ENCODE measurements at places on chromosomes 1 and 21. TPM values are rescaled to one million over a fixed set of nuclear protein-coding genes. Genes with fewer than 3 reads are reported as not detected.

AADACL4 gene
- not detected for total RNA-seq

- H3K4me3 ChIP-seq, result no peak overlapping the region
- H3K36me3 ChIP-seq, result peaks cover 16% of the 10 kb centered on the region
- DNase-seq, result no peak
- H3K27me3 ChIP-seq, result peaks cover 3% of the 10 kb centered on the region
- peak overlapping the region; percentile 53 for H3K27ac ChIP-seq
These were observed 24.4 kb upstream of the IER5 start for GRCh38 chr1:181064011-181064623.

GRCh38 chr21:41603476-41603875 lies 95.5 kb upstream of the TMPRSS2 start:
- H3K4me3 ChIP-seq, result no peak overlapping the region
- H3K27me3 ChIP-seq, result no peaks in the 10 kb centered on the region
- no peaks in the 10 kb centered on the region for H3K36me3 ChIP-seq
- no peak for DNase-seq
- no peaks in the 10 kb centered on the region for H3K4me1 ChIP-seq
- H3K27ac ChIP-seq, result no peak overlapping the region

DNA sequence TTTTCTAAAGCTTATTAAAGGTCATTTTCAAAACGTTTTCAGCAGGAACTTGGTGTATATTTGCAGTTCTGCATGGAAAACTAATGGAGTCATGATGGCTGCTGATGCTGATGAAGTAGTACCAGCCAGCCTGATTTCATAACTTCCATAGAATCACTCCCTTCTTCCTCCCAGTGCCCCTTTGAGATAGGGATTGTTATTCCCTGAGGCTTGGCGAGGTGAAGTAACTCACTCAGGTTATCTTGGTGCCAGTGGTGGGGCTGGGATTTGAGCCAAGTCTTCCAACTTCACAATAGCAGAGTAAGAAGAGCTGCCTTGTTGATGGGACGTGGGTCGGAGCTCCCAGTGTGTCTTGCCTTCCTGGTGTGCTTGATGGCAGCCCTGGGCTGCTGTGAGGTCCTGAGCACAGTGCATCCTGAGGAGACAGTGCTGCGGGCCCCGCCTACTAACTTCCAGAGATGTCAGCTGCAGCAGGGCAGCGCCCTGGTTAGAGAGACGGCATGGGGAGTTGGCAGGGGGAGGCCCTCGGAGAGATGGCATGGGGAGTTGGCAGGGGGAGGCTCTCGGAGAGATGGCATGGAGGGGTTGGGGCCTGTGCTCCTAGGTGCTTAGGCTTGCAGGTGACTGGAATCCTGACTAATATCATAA lies 92.6 kb downstream of the PCBP3 start:
- H3K36me3 ChIP-seq, result no peaks in the 10 kb centered on the region
- H3K27ac ChIP-seq, result no peak overlapping the region
- no peak overlapping the region for H3K4me3 ChIP-seq
- no peaks in the 10 kb centered on the region for H3K27me3 ChIP-seq
- H3K4me1 ChIP-seq, result no peaks in the 10 kb centered on the region

GRCh38 chr1:20792196-20792595 lies 5.1 kb upstream of the HP1BP3 start:
- H3K27ac ChIP-seq, result no peak overlapping the region
- no peak overlapping the region for H3K4me3 ChIP-seq

ADAMTS4 gene
- 0.09 TPM for total RNA-seq

DNA sequence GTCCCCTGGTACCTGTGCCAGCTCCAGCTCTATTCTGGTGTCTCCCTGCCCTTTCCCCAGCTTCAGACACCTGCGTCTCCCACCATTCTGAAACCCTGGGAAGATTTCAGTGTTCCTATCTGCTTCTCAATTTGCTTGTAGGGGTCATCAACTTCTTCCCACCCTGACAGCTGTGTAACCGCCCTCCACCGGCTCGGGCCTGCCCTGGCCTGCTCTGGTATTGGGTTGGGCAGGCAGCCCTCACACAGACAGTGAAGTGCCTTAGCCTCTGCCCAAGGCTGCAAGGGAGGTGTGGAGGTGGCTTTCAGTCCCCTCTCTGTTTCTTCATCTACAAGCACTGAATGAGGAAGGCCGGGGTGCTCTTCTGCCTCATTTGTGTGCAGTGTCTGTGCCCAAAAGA lies 97.2 kb downstream of the LAMC2 start:
- H3K27me3 ChIP-seq, result peaks cover 2% of the 10 kb centered on the region
- DNase-seq, result no peak
- H3K36me3 ChIP-seq, result no peaks in the 10 kb centered on the region
- no peak overlapping the region for H3K4me3 ChIP-seq
- H3K4me1 ChIP-seq, result no peaks in the 10 kb centered on the region

DNA sequence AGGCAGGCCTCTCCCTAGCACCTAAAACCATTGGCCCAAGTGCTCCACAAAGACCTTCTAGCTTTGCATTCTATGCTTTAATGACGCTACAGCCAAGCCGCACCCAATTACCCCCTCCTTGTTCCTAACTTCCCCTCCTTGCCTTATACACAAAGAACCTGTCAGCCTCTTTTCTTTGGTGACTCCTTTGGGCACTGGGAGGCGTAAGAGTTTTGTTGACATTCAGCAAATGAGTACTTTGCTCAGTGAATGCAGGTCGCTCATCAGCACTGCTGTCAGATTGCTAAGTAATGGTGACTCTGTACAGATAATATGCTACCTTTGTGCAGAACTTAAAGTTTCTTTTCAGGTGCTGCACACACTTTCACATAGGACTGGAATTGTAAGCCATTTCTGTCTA lies 187.6 kb upstream of the FAM78B start:
- H3K4me1 ChIP-seq, result no peaks in the 10 kb centered on the region
- H3K27ac ChIP-seq, result no peak overlapping the region
- DNase-seq, result no peak
- no peaks in the 10 kb centered on the region for H3K27me3 ChIP-seq
- H3K36me3 ChIP-seq, result no peaks in the 10 kb centered on the region
- no peak overlapping the region for H3K4me3 ChIP-seq

ASAP3 gene
- not detected for total RNA-seq

SPRR3 gene
- not detected for total RNA-seq

GRCh38 chr1:184078564-184079249 lies 27.2 kb downstream of the TSEN15 start:
- no peak overlapping the region for H3K27ac ChIP-seq
- H3K27me3 ChIP-seq, result no peaks in the 10 kb centered on the region
- no peak overlapping the region for H3K4me3 ChIP-seq
- no peak for DNase-seq
- peaks cover 11% of the 10 kb centered on the region for H3K4me1 ChIP-seq

MTARC2 gene
- total RNA-seq, result not detected

- DNase-seq, result no peak
- no peaks in the 10 kb centered on the region for H3K36me3 ChIP-seq
- H3K27me3 ChIP-seq, result peaks cover 15% of the 10 kb centered on the region
These were observed 71.3 kb upstream of the CNTN2 start for GRCh38 chr1:204971517-204972336.

GRCh38 chr1:206737729-206738201 lies 32.8 kb upstream of the IL19 start:
- H3K4me3 ChIP-seq, result no peak overlapping the region
- peaks cover 75% of the 10 kb centered on the region for H3K4me1 ChIP-seq
- no peak for DNase-seq
- H3K36me3 ChIP-seq, result peaks cover 67% of the 10 kb centered on the region

DNA sequence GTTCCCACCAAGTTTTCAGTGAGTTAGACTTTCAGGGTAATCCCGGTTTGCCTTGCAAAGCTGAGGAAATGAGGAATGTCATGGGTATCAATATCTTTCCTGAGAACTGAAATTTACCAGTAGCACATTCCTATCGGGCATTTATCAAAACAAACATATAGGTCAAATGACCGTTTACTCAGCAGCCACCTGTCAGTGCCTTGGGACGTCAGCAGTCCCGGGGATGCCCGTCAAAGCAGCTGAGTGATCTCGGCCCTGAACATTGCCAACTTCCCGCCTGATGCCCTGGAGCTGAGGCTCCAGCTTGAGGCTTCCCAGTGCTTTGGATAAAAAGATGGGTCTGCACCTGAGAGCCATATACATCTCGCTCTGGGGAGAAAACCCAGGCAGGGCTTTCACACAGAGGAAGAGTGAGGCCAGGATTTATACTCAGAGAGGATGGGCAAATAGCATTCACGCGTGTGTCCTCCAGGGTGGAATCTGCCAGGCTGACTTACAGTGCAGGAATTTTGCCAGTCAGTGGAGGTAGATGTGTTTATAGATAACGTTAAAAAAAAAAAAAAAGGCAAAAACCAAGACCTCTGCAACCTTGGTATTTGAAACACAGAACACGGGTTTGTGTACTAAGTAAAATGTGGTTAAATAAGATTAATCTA lies 435.7 kb upstream of the VAMP3 start:
- H3K4me1 ChIP-seq, result no peaks in the 10 kb centered on the region
- no peak overlapping the region for H3K27ac ChIP-seq
- no peaks in the 10 kb centered on the region for H3K36me3 ChIP-seq
- no peaks in the 10 kb centered on the region for H3K27me3 ChIP-seq
- DNase-seq, result no peak
- H3K4me3 ChIP-seq, result no peak overlapping the region

MTOR gene
- 44.5 TPM for total RNA-seq

DNA sequence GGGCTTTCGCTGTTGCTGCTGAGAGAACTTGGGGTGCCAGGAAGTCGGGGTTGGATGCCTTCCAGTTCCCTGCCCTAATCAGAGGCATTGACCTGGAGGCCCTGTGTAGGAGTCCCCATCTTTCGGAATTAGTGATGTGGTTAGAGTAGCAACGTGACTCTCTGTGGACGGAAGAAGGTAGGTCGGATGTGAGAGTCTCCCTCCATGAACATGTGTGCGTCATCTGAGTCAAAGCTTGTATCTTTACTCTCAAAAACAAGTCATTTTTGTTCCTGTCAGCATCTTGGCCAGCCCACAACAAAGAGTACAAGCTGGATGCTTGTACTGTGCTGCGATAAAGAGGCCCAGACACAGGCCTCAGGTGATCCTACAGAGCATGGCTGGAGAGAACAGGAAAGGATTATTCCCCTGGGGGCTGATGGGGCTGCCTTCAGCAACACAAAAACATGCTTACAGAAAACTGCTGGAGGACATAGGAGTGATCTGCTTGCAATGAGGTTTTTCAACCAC lies 31.0 kb upstream of the IL10 start:
- peaks cover 14% of the 10 kb centered on the region for H3K27me3 ChIP-seq
- peak overlapping the region; percentile 81 for H3K27ac ChIP-seq
- peaks cover 77% of the 10 kb centered on the region for H3K4me1 ChIP-seq
- no peak overlapping the region for H3K4me3 ChIP-seq
- no peaks in the 10 kb centered on the region for H3K36me3 ChIP-seq
- DNase-seq, result peak; percentile 81

MAP1LC3C gene
- total RNA-seq, result not detected

- DNase-seq, result no peak
- peaks cover 9% of the 10 kb centered on the region for H3K4me1 ChIP-seq
- H3K27me3 ChIP-seq, result no peaks in the 10 kb centered on the region
- H3K4me3 ChIP-seq, result no peak overlapping the region
- peaks cover 64% of the 10 kb centered on the region for H3K36me3 ChIP-seq
- H3K27ac ChIP-seq, result no peak overlapping the region
These were observed 22.6 kb downstream of the DCAF8 start for GRCh38 chr1:160239582-160240299.

FCAMR gene
- total RNA-seq, result not detected

DNA sequence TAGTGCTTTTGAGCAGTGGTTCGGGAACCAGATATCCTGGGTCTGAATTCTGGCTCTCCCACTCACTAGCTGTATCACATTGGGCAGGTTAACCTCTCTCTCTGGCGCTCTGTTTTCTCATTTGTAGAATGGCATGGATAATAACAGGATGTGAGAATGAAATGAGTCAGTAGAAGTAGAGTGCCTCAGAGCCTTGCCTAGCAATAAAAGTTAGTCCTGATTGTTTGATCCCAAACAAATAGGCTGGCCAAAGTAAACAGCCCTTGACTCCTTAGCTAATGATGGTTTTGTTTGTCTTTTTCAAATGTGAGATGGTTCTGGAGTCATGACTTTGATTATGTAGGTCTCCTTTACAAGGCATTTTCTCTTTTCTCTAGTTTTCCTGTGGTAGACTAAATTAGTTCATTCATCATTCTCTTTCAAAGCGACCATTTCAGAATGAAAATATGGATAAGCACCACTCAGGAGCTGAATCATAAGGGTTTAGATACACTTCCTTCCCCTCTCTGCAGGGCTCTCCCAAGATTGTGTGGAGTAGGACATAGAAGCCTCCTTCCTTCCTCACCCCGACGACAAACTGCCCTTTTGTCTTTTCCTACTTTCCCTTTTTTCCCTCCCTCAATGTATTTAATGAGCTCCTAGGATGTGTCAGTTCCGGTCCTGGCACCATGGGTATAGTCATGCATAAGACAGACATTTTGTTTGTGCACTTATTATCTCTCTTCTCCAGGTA lies 23.1 kb downstream of the KIAA0040 start:
- peak overlapping the region; percentile 39 for H3K27ac ChIP-seq
- no peak for DNase-seq
- no peak overlapping the region for H3K4me3 ChIP-seq
- peaks cover 50% of the 10 kb centered on the region for H3K4me1 ChIP-seq
- H3K36me3 ChIP-seq, result peaks cover 81% of the 10 kb centered on the region

DNA sequence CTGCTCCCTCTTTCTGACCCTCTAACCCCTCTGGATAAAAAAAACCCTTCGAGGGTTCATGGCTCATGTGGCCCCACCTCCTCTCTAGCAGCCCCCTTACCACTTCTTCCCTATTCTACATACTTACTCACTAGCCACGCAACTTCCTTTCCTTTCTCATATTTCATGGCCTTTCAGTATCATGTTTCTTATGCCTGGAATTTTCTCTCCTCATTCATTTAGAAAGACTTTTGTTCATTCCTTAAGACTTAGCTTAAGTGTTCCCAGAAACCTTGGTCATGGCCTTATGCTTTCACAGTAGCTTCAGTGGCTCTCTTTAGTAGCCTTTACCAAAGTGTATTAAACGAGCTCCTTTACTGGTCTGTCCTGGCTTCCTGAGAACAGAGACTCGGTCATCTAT lies 6.1 kb downstream of the ACP6 start:
- H3K27me3 ChIP-seq, result no peaks in the 10 kb centered on the region
- H3K4me3 ChIP-seq, result no peak overlapping the region
- peaks cover 4% of the 10 kb centered on the region for H3K36me3 ChIP-seq
- H3K4me1 ChIP-seq, result peaks cover 27% of the 10 kb centered on the region

LIN28A gene
- total RNA-seq, result not detected

GRCh38 chr1:31977385-31978131 lies 36.1 kb upstream of the KHDRBS1 start:
- no peak overlapping the region for H3K27ac ChIP-seq
- no peak overlapping the region for H3K4me3 ChIP-seq
- H3K27me3 ChIP-seq, result no peaks in the 10 kb centered on the region

- no peak for DNase-seq
- no peak overlapping the region for H3K4me3 ChIP-seq
- H3K4me1 ChIP-seq, result no peaks in the 10 kb centered on the region
- H3K27me3 ChIP-seq, result no peaks in the 10 kb centered on the region
- H3K27ac ChIP-seq, result no peak overlapping the region
These were observed 63.5 kb upstream of the TTC34 start for GRCh38 chr1:2865000-2865399.

All from activated T-helper 2 cell treated with anti-CD3 and anti-CD28 coated beads, Interferon-gamma antibody, Interleukin-2, Interleukin-4, amounts not matched to agents 10 μg/mL and 5 μg/mL and 100 μg/mL, durations not matched to agents 14 hours and 24 hours and 36 hours (primary cell).